ENCODE measurements at places on chromosomes 7 and 10.

GRCh38 chr10:77279207-77279606, 358.4 kb downstream of the KCNMA1 start:
- peak; percentile 14 for DNase-seq

- DNase-seq, result no peak
These were observed 53.0 kb upstream of the DRGX start for GRCh38 chr10:49448924-49449323.

DNA sequence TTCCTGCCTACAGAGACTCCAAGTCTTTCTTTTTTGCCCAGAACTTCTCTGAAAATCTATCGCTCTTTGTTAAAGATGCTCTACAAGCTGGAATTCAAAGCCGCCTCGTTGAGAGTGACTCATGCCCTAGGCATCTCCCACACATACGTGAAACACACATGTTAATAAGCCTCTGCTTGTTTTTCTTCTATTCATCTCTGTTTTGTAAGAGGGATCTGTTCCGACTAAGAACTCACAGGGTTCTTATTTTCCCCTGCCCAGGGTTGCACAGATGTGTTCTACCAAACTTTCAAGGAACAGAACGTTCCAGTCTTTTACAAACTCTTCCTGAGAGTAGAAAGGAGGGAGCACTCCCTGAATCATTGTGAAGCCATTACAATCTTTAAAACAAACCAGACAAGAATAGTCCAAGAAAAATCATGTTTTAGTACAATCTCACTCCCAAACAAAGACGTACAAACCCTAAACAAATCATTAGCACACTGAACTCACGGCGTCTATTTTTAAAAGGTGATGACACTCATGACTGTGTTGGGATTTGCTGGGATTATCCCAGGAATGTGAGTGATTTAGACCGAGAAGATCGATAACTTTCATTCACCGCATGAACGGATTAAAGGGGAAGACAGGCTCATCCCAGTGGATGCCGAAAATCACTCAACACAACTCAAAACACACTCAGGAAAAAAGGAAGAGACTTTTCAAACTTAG, 55.3 kb upstream of the INPP5A start:
- no peak for DNase-seq

GRCh38 chr10:90920986-90921666, at the start of gene ANKRD1:
TSS of gene ANKRD1 (minus strand) at chr10:90921087. CDS start at chr10:90921027, 60 bp downstream.
- DNase-seq, result no peak

DNA sequence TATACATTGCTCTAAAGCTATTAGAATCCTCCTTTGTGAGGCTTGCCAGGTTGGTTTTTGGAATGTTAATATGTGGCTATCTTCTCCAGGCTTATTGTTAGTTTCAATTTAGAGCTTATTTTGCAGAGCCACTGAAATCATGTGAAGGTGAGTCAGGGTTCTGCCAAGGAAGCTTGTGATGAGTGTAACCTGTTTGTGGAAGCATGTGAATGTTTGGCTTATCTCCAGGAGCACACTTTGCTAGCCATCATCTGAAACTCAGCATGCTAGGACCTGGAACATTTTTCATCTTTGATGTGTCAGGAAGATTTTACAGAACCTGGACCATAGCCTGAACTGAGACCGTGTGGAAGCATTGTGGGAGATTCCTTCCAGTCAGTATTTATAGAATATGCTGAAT, 197.3 kb downstream of the PPP1R9A start:
- DNase-seq, result peak; percentile 44

DNA sequence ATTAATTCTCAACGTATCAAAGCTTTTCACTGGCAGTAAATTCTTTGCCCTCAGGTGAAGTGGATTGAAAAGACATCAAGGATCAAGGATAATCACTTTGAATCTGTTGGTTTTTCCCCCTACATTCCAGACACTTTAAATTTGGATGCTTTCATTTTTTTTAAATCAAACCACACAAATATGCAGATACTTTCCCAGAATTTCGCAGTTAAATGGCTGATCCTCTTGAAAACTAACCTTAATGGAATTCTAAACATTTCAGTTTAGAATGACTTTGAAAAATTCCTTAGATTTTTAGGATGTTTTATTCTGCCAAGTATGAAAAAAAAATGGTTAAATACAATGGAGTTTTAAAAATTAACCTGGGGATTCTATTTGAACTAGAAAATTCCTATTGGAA, 325.9 kb downstream of the GFRA1 start:
- no peak for DNase-seq

- DNase-seq, result peak; percentile 36
These were observed 2.1 kb downstream of the KIF5B start for GRCh38 chr10:32054094-32054493.

- DNase-seq, result no peak
These were observed 766 bp downstream of the BAMBI start for GRCh38 chr10:28677888-28678686.

GRCh38 chr7:90402785-90403173, 482 bp upstream of the CLDN12 start:
- no peak for DNase-seq

DNA sequence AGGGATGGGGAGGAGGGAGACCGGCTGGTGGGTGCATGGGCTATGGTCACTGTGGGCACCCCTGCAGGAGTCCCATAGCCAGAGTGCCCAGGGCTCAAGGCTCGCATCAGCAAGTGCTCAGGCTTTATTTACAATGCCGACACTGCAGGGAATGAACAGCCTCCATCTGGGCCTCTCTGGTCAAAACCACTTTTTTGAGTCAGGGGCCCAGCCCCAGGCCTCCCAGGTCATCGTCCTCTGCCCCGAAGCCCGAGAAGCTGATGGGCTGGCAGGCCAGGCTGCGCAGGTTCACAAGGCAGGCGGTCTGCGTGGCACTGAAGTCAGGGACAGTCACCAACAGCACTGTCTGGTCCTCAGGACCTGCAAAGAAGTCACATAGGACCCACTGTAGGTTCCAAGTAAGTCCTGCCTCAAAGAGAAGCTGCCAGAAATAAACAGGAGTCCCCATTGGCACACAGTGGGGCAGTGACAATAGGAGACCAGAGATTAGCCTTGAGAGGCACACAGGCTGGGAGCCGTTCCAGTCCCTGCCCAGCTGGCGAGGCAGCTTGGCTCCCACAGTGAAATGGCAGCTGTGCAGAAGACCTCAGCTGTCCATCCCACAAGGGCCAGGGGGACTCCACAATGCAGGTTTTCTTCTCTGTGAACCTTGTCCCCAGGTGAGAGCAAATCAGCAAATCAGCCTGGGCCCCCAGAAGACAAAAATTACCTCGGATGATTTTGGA, 8.6 kb downstream of the POLD2 start:
- peak; percentile 9 for DNase-seq

- no peak for DNase-seq
These were observed 212.4 kb upstream of the BMPER start for GRCh38 chr7:33692956-33693355.

- no peak for DNase-seq
These were observed 26.1 kb upstream of the TRUB1 start for GRCh38 chr10:114911801-114912469.

GRCh38 chr7:7529328-7529727, 6.3 kb downstream of the COL28A1 start:
- DNase-seq, result peak; percentile 85

GRCh38 chr10:3790272-3790671, 5.3 kb upstream of the KLF6 start:
- no peak for DNase-seq

- DNase-seq, result no peak
These were observed 398.5 kb downstream of the ATRNL1 start for GRCh38 chr10:115491526-115492140.

GRCh38 chr7:116573541-116573940, 48.7 kb downstream of the CAV1 start:
- no peak for DNase-seq

DNA sequence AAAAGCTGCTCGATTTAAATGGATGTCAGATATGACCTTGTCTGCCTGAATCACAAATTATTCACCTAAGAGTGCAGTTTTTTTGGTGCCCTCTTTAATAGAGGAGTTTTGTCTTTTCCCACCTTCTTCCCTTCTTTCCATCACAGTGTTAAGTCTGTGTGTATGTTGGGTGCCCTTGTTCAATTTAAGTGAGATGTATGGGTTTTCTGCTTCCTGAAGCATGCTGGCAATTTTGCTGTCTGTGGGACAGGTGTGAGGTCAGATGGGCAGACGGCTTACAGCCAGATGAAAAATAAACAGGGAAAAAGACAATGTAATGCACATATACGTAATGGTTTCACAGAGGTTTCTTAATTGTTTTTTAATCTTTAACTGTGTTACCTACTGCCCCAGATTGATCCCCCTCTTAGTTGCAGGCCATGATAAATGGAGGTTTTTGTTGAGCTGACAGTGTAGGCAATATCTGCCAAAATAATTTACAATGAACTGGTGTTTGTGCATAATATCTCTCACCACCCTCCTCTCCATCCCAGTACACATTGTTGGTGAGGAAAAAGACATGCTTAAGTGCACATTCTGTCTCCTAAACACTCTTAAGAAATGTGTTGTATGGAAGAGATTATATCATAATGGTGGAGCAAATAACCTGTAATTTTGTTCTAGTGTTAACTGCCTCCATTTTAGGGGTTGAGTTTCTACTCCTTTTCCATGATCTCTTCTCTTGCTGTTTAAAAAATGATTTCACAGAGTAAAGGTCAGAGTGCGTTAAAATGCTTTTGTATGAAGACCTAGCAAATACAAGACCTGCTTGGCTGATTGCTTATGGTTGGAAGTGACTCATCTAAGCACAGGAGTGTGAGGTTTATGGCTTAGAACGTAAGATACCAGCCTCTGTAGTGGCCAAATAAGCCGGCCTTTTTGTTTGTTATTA, 123.9 kb downstream of the LRRC4 start:
- peak; percentile 78 for DNase-seq

DNA sequence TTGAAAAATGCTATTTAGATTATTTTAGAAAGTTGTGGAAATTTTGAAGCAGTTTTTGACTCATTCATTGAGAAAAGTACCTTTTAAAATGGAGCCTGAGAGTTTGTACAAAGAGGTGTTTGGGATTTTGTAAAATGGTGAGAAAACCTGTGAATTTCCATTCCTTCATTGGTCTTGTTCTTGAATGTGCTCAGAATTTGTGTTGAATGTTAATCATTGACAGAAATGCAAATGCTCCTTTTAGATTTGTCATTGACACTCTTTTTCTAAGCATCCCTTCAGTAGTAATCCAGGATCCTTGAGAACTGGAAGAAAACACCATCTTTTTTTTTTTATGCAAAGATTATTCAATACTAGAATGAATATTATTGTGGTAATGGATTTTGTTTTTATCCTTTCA, 74.8 kb downstream of the LCOR start:
- DNase-seq, result no peak

DNA sequence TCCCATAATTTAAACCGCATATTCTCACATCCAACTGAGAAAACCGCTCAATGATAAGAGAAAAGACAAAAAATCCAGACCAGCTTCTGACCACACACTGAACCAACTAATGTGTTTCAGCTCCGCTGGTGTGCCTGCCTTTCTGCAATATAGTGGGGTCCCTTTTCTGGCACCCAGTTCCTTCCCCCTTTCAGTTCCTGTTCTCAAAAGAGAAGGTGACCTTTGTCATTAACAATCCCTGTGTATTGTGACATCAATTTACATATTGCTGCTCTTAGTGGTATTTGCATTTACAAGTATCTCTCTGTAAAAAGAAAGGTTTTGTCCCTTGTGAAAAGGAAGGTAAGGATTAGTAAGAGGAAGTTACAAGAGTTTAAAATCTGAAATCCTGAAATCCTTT, 1.4 kb downstream of the PPP1R17 start:
- DNase-seq, result no peak
